MG63 (cell line): ENCODE measurements at places on chromosomes 1 and 21.

GRCh38 chr1:194865383-194865782, 1679.0 kb upstream of the B3GALT2 start:
- DNase-seq, result no peak

DNA sequence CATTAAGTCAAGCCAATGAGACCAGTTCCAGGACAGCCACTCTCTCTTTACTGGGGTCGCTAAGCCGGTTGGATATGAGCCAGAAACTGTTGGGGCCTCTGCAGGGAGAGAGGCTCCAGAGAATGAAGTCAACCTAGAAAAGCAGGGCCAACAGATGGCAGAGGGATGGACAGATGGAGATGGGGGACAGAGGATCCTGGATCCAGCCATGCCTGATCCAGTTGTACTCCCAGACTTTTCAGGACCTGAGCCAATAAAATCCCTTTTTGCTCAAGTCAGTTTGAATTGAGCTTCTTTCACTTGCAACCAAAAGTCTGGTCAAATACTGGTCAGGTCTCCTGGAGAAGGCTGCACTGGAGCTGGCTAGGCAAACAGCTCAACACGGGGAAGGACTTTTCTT, 2.2 kb downstream of the DHCR24 start:
- DNase-seq, result no peak

GRCh38 chr1:68293122-68293521, 60.8 kb upstream of the WLS start:
- DNase-seq, result no peak

DNA sequence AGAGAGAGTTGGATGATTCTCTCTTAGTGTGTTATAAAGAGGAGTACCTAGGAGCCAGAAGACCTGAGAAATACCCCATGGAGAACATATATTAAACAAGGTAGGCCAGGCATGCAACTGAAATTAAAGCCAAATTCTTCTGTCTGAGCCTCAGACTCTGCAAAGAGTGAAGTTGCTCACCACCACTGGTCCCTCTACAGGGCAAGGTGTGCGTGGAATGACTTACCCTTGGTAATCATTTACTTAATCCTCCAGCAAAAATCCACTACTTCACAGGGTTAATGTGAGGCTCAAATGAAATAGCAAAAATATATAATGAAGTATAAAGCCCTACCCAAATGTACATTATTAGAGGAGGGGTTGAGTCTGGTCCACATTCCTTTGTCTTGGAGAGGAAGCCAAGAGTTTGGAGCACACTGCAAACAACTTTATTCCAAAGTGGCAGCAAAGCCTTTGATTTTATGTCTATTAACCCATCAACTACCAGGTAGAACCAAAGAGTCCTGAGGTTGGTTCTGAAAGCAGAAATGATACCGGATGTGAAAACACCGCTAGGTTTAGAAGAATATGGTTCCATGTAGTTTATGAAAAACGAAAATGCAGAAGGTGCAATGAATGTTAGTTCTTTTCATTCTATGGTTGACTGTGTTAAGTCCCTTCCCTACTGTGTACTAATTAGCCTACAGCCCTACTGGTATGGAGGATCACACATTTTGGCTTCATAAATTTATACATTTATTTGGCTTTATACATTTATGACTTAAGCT, 8.5 kb downstream of the SSR2 start:
- no peak for DNase-seq

DNA sequence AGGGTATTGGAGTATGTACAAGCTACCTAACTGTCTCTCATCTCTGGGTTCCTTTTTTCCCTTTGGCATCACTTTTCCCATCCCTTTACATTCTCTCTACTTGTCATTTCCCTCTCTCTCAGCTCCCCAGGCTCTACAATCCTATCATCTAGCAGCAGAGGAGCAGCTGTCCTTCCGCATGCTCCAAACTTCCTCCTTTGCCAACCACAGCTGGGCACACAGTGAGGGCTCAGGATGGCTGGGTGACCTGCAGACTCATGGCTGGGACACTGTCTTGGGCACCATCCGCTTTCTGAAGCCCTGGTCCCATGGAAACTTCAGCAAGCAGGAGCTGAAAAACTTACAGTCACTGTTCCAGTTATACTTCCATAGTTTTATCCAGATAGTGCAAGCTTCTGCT, 561 bp downstream of the CD1E start:
- DNase-seq, result no peak

DNA sequence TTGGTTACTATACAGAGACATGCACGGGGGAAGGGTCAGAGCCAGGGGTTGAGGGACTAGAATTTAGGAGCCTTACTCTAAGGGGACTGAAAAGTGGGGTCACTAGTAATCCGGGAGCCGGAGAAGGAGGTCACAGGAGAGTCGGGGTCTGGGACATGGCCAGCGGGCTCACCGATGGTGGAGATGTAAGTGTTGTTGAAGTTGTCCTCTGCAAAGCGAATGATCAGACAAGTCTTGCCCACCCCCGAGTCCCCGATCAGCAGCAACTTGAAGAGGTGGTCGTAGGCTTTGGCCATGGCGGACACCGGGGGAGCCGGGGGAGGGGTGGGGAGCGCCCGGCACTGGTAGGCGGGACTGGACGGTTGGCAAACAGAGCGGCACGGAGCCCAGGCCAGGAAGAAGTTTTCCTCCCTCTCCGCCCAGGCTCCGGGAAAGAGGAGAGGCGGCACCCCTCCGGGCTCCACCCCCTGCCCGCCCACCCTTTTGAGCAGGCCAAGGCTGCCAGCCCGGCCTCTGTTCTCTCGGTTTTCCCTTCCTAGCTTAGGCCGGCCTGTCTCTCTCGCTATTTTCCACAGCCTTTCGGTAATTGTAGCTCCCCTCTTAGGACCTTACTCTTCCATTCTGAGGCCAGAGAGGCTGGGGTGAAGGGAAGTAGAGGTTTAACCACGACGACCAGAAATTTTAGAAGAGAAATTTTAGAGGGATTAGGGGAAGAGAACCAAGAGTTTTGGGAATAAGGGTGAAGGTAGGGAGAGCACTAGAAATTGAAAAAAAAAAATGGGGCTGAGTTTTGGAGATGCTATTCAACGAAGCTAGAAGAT, at the start of gene RAB13:
Gene RAB13 (minus strand): TSS at position 399 of the 821 bp plus-strand sequence. CDS start 103 bp downstream, at position 296.
- DNase-seq, result peak; percentile 92
